ENCODE measurements at places on chromosomes 7 and 10.
A peak's percentile ranks its signal among the peaks of the same experiment; 100 is the strongest.

DNA sequence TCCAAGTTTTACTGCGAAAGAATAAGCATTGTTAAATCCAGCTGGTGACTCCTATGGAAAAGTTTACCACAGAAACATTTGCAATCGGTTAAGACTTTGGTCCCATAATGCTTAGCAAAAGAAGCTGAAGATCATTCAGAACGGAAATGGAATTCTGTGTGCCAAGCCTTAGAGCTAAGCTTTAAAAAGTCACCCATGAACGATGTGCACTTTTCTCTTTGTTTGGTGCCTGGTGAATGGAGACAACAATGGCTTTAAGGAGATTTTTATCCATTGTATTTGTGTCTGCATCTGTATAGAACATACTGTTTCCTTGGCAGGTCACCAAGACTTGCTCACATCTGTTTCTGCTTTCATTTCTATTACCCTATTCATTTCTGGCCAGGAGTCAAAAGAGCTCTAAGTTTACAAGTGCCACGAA lies 26.3 kb upstream of the COL1A2 start:
- DNase-seq = peak; percentile 34

DNA sequence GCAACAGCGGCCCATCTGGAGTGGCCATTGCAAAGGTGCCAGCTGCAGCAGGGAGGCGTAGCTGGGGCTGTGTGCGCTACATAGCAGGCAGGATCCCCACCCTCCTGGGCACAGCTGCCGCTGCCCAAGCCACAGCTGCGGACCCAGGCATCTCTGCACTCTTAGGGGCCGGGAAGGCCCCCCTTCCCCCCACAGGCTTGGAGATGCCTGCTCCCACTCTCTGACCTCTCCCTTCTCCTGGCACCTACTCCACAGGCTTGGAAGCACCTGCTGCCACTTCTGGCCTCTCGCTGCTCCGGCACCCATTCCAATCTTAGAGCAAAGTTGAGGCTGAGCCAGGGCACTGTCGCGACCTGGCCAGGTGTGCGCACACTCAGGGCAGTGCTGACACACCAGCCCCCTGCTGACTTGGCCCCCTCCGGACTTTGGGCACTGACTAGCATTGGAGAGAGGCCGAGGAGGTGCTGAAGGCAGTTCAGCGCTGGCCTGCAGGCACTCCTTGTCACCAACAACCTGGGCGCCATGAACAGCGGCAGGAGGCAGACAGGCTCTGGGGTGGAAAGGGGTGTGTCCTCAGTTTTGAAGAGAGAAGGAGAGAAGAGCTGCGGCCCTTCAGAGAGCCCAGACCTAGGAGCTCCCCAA lies 18.4 kb downstream of the RBM48 start:
- DNase-seq = no peak

DNA sequence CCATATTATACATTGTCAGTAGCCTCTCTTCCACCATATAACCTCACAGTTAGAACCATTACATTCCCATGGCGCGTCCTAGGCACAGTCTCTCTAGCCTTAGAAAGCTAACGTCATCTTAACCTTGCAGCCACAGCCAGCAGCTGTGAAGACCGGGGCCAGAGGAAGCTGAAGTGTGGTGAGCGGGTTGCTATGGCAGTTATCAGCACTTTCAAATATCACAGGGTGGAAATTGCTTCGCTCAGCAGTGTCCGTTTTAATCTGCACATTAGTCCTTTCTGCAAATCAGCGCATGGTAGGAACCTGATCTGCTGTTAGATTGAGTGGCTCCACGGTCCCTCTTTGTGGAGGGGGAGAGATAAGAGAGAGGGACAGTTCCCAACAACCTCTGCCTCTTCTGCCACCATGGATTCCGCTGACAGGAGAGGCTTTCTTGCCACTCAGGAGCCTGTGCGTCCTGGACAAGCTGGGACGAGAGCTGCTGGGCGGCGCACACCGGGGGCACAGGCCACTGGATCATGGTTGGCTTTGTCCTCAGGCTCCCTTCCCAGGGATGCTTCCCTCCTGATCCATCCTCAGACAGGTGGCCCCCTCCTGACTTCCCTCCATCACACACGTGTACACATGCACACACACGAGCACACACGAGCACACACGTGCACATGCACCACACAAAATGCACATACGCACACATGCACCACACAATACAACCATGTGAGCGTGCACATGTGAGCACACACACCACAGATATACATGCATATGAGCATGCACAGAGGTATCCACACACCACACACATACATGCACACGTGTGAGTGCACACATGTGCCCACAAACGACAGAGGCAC lies 93.8 kb downstream of the WDR37 start:
- peak; percentile 13 for DNase-seq

DNA sequence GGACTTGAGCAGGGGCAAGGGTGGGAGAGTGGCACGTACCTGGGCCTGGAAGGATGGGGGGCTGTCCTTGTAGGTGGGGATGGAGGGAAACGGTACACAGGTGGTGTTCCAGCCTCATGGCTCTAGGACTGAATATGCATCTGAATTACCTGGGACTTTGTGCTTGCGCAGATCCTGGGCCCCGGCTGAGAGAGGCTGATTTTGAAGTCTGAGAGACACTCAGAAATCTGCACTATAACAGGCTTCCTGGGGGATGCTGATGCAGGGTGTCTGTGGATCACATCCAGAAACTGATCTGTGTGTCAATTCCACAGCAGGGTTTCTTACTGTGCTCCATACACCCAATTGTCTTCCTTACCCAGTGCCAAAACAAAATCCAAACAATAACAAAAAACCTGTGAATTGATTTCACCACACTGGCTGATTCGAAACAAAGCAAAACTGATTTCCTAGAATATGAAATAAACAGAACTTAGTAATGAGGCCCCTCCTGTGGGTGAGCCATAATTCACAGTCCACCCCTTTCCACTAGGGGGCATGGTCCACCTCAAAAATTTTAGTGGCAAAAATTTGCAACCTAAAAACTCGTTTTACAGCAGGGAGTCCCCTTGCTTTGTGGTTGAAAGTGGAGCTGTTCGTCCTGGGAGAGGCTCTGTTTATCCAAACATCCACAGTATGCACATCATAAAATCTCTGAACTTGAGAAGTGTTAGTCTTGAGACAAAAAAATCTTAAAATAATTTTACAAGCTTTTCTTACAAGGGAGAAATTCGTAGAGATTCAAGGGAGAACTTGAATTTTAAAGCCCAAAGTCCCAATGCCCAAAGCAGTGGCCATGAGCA lies 32.0 kb upstream of the PLEKHA1 start:
- DNase-seq = peak; percentile 48

DNA sequence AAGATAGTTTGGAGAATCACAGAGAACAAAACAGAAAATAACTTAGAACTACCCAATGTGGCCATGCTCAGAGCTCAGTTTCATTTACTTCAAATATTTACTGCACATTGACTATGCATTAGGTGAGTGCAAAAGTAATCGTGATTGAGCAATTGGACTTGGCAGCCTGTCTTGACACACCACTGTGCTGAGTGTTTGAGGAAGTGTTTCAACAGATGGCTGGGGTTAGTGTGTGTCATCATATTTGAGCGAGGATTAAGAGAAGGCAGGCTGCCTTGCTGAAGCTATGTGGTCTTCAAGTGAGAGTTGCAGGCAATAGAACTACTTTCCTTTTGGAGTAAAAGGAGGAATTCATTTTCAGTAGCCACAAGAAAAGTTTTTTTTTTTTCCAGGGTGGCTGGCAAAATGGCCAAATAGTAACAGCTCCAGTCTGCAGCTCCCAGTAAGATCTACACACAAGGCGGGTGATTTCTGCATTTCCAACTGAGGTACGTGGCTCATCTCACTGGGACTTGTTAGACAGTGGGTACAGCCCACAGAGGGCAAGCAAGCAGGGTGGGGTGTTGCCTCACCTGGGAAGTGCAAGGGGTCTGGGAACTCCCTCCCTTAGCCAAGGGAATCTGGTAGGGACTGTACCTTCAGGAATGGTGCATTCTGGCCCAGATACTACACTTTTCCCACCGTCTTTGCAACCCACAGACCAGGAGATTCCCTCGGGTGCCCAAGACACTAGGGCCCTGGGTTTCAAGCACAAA lies 37.6 kb downstream of the AKR1C4 start:
- DNase-seq = peak; percentile 76

GRCh38 chr10:69334302-69335062 lies 56.2 kb downstream of the HK1 start:
- DNase-seq = no peak

DNA sequence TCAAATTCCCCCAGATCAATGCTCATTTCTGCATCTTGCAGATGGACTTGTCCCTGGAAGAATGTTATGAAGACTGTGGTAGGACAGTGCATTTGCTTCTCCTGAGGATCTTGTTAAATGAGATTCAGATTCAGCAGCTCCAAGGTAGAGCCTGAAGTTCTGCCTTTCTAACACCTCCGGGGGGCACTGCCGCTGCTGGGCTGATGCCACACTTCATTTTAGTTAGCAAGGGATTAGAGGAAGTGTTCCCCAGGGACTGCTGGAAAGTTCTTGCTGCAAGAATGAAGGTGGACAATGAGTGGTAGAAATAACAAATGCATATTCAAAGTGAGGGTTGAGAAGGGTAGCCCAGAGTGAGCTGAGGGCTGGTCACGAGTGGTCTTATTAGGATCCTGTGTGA lies 434.3 kb upstream of the AKR1E2 start:
- peak; percentile 16 for DNase-seq

DNA sequence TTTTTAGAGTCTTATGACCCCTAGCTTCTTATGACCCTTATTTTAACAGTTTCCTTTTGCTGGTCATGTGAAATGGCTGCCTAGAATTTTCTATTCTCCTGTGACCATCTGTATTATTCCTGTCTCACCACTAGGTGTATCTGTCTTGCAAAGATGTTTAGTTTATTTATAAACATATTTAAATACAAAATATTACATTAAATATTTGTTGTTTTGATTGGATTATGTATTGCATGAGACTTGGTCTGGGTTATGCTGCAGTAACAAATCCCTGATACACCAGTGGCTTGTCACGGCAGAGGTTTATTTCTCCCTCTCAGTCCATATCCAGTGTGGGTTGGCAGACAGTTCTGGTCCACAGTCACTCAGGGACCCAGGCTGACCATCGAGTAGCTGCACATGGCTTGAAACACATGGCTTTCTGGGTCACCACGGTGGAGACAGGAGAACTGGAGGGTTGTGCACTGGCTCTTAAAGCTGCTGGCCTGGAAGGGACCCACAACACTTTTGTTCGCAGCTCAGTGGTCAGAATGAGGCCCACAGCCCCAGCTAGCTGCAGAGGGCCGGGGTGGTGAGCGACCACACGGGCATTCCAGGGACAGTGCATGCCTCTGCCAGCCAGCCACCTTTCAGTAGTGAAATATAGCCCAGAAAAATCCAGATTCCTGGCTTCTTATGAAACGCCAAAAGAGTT lies 7.4 kb downstream of the RASSF4 start:
- DNase-seq = no peak

DNA sequence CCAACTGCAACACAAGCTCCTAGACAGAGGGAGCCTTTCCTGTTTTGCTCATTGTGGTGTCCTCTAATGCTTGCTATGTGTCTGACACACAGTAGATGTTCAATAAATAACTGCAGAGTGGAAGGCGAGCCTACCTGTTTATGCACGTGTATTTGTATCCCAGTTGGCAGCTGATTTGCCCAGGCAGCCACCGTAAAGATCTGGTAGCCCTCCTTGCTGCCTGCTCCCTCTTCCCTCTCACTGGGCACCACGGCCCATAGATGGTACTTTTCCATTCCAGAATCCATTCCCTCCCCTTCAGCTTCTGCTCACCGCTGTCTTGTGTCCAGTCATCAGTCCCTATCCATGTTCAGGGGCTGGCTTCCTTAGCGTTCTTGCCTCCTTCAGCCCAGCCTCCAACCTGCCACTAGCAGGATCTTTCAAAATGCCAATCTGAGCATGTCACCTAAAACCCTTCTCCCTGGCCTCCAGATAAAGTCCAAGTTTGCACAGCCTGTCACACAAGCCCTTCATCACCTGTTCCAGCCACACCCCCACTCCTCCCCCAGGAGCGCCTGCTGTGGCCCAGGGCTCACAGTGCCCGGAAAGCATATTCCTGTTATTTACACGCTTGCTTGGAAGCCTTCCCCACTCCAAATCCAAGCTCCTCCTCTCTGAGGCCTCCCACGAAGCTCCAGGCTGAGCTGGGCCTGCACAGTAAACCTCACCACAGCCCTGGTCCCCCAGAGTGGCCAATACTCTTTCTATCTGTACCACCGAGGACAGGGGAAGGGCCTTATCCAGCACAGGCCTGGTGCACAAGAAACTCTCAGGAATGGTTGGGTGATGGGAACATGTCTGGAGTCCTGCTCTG lies 21.0 kb downstream of the ZCCHC24 start:
- no peak for DNase-seq

DNA sequence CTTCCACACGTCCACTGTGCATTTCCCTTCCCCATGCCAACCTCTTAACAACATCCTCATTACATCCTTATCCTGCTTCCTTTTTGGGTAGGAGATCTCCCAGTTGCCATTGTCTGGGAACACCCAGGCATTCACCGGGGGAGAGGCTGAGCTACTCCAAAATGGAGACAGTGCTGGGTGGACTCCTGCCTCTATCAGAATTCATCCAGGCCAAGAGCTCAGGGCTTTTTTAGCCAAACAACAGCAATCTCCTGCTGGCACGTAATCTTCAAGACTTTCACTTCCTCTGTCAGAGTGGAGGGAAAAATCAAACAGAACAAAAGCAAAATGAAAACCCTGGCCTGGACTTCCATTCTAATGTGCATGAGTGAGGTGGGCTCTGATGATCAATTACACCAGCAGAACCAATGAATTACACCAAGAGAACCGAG lies 245.0 kb downstream of the PRPF18 start:
- no peak for DNase-seq

DNA sequence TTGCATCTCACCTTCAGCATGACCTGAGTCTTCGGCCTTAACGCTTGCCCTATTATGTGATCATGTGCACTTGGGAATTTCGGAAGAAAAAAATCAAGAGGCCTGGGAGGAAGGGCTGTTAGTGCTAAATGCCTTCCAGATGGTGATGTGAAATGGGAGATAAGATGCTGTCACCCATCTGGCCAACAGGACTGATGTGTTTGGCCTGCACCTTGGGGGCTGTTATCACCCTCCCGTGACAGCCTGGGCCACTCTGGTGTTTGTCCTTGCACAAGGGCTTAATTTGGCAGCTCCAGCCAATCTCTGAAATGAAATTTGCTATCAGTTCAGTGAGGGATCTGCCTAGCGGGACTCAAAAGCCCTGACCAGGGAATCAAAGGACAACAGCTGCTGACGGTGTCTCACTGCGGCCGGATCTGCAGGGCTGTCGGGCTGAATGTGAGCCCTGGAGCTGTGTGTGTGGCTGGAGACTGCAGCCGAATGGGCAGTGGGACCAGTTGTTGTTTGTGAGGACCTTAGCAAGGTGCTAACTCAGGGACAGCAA lies 131.4 kb upstream of the BTBD16 start:
- DNase-seq = no peak
